ENCODE measurements at places on chromosomes 3 and 15.

DNA sequence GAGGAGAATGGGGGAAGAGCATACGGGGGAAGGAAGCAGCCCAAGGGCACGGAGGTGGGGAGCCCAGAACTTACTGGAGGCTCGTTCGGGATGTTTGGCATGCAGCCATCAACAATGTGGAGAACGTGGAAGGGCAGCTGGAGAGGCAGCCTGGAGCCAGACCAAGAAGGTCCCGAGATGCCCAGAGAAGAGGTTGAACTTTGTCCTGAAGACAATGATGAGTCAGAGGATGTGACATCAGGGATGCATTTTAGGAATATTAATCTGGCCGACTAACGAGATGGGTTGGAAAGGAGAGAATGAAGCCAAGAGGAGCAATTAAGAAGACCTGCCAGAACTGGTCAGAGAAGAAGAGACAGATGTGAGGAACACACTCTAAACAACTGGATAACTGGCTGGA lies 98.2 kb downstream of the SRGAP3 start:
- DNase-seq: no peak

- no peak for DNase-seq
These were observed 18.4 kb upstream of the TIMP4 start for GRCh38 chr3:12177126-12177525.

DNA sequence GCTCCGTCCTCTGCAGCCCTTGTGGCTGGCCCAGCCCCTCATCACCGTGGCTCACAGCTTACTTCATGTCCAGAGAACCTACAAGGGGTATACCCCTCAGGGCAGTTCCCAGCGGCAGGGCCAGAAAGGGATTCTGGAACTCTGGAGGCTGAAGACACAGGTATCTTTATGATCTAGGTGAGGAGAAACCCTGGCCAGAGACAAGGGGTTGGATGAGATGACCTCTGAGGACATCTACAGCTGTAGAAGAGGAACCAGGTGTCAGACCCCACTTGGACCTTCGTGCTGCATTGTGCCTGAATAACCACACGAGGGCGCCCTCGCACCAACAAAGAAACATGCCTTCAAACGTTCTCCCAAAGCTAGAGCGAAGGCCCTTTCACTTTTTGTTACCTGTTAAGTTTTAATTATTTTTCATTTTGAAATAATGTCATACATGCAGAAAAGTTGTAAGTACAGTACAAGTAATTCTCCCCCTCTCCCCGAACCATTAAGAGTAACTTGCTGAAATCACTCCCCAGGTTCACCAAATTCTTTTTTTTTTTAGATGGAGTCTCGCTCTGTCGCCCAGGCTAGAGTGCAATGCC lies 118.7 kb upstream of the SMAD3 start:
- DNase-seq: peak; percentile 74

- DNase-seq: no peak
These were observed 69.5 kb upstream of the SNTN start for GRCh38 chr3:63582943-63583500.

- no peak for DNase-seq
These were observed 101.7 kb downstream of the P3H2 start for GRCh38 chr3:190019006-190019405.

GRCh38 chr15:40006646-40007045 lies 32.3 kb downstream of the SRP14 start:
- DNase-seq: no peak

DNA sequence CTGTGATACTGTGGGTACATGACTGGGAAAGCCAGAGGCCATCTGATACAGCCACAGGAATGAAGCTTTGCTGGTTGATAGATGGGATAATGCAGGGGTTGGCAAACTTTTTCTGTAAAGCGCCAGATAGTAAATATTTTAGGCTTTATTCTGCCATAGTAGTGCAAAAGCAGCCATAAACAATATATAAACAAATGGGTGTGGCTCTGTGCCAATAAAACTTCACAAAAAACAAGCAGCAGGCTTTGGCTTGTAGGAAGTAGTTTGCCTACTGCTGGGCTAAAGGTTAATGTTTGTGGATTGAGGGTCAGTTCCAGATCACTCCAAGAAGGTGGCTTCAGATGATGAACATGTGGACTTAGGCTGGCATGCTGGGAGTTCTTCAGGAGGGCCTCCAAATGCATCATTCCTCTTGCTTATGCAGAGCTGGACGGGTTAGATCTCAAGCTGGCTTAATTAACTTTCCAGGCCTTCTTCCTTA lies 305.7 kb downstream of the RPLP1 start:
- no peak for DNase-seq

GRCh38 chr3:151209654-151210053 lies 6.6 kb upstream of the GPR171 start:
- peak; percentile 10 for DNase-seq

DNA sequence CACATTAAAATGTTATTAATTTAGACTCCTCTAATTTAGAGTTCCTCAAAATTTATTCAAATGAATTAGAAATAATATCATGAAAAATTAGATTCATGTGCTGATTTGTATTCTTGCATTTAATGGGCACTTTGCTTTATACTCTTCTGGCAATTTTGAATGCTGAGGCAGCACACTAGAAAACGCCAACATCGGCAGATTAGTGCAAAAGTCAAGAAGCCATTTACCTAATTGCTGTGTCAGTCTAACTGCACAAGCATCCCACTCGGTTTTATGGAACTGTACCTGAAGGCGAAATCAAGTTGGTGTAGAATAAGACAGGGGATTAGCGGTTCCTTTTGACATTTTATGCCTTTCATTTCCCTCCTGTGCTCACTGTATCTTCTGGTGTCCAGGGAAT lies 382.0 kb downstream of the ROBO2 start:
- no peak for DNase-seq

DNA sequence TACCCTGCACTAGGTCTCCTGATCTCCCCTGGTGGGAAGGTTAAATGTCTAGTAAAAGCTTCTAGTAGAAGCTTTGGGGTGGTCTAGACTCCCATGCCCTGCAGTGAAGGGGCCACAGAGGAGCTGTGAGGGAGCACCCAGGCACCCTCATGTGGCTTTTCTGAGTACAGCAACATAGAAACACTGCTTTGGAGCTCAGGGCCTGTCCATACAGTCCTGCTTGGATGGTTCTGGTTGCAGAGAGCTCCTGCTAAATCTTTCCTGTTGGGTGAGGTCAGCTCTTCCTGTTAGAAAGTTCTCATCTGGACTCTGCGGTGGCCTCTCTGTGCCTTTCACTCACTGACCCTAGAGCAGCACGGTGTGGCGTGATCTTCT lies 47.8 kb downstream of the GPD1L start:
- no peak for DNase-seq

- DNase-seq: no peak
These were observed 170.4 kb downstream of the P3H2 start for GRCh38 chr3:189950258-189950657.

DNA sequence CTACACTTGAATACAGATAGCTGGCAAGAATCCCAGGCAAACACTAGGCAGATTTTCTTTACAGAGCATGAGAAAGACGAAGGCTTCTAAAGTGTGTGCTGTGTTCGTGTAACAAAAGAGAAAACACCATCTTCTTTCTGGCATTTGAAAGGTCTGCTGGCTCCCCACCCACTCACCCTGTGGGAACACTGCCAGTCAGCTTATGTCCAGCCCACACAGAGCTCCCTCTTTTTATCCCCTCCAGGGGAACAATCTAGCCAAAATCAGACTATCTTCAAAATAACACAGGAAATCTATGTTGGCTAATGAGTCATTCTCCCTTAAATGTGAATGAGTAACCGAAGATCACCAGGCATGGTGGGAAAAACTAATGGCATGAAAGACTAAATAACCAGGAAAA lies 45.6 kb upstream of the PAQR5 start:
- DNase-seq: peak; percentile 12

GRCh38 chr3:44235604-44236484 lies 5.8 kb upstream of the TOPAZ1 start:
- DNase-seq: peak; percentile 83

DNA sequence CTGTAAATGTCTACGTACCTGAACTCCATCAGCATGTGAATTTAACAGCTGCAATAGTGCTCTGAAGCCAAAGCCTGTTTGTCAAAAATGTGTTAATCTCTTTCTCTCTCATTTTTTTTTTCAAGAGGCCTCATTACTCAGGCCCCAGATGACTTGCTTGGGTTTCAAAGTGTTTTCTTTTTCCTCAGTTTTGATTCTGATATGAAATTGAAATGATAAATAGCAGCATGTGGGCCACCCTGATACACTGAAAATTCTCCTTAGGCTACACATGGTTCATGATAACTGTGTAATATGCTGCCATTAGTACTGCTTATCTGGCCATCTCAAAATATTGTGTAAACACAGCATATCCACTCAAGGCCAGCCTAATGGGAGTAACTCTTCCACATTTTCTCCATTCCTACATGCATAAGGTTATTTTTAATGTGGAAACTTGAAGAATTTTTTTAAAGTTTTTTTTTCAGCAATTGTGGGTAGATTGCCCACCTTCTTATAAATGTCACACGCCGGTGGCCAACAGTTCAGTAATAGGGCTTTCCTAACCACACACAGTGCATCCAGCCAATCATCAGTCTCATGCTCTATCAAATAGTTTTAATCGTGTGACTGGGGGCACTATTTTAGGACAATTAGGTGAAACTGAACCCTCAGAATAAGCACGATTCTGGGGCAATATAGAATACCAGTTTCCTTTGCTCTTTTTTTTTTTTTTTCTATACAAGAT lies 13.1 kb upstream of the DENND4A start:
- peak; percentile 97 for DNase-seq

GRCh38 chr3:192957441-192958021 lies 39.9 kb upstream of the MB21D2 start:
- no peak for DNase-seq

- DNase-seq: no peak
These were observed 155.6 kb upstream of the STT3B start for GRCh38 chr3:31377045-31377642.

DNA sequence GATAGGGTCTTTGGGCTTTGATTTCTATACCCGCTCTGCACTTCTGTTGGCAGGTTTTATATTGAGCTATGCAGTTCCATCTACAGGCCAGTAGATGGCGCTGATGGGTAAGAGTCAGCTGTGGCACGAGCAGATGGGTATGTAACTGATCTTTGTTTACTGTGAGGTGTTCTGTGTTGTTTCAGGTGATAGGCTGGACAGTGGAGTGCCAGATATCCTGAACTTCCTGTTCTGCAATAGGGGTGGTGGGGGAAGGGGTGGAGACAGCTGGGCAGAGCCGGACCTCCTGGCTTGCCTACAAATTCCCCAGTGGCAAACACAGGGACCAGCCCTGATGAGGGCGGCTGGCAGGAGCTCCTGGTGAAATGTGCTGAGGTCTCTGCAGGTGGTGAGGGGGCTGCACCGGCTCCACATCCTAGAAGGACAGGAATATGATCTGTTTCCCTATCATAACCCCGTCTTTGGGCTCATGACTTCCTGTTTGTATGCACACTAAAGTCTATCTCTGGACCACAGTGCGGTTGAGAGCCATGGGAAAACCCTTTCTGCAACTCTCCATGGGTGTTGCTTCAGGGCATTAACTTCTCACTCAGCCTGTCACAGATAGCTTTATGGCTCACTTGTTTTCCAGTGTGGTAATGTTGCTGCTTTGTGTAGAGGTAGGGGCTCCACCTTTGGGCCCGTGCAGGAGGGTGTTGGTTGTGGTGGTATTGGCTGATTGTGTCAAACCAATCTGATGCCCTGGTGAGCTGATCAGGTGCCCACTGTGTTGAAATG lies 13.4 kb upstream of the FAM98B start:
- peak; percentile 59 for DNase-seq

DNA sequence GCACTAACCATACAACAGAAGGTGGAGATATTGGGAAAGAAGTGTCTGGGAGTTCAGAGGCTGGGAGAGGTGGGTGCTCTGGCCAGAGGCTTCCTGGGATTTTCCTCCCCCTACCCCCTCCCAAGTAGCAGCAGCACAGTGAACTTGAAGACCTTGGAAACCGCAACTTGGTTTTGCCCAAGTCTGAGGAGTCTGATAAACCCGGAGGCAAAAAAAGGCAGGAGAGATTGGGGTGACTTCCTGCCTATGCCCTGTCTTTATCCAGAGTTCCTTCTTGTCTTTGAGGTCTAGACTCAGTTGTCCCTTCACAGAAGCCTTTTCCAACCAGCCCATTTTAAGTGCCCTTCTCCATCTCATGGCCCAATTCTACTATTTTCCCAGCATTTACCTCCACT lies 25.4 kb upstream of the THRB start:
- peak; percentile 55 for DNase-seq

- DNase-seq: no peak
These were observed 157.0 kb downstream of the FGF12 start for GRCh38 chr3:192570315-192570714.

DNA sequence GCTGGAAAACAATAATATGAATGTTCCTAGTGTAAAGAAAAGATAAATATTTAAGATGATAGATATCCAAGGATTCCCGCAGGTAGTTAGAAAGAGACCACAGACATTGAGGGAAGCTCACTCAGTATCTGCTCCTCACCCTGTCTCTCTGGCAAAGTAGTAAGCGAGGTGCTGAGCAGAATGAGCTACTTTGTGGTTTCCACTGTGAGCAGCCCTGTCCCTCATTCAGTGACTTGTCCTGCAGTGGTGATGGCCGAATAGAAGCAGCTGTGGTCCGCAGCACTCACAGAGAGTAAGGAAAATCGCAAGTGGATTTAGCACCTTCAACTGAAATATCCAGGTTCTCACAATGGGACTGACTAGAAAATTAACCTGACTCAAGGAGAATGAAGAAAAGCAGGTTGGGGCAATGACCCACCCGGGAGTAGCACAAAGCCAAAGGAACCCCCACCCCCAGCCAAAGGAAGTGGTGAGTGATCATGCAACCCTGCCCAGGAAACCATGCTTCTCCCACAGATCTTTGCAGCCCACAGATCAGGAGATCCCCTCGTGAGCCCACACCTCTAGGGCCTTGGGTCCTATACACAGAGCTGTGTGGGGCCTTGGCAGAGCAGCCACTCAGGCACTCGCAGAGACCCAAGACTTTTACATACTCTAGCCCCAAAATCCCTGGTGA lies 21.8 kb upstream of the SLC25A38 start:
- peak; percentile 30 for DNase-seq

GRCh38 chr3:61668317-61668864 lies 107.0 kb downstream of the PTPRG start:
- DNase-seq: no peak

GRCh38 chr3:111676211-111677006 lies 81.3 kb upstream of the ZBED2 start:
- no peak for DNase-seq

DNA sequence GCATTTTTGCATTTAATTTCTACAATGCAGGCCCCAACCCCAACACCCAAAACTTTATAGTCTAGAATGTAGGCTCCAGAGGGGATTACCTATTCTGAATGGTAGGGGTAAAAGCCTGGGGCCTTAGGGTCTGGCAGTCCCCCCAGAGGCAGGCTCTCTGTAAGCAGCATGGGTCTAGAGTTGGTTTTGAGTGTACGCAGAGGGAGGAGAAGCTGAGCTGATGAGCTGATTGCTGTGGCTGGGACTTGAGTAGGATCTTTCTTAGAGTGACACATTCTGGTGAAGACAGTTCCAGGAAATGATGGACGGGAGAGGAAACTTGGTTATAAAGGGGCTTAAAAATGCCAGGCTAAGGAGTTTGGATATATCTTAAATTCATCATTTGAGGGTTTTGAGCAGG lies 2.1 kb downstream of the LPP start:
- no peak for DNase-seq

- no peak for DNase-seq
These were observed 71.4 kb upstream of the BHLHE40 start for GRCh38 chr3:4907643-4908432.
